ENCODE measurements at places on chromosomes 12 and 14. TPM values are rescaled to one million over a fixed set of nuclear protein-coding genes. Genes with fewer than 3 reads are reported as not detected.

TNS2 gene
- 99.1 TPM for total RNA-seq

LIN7A gene
- total RNA-seq, result 12.8 TPM

TTC9 gene
- 5.0 TPM for total RNA-seq

CEP128 gene
- total RNA-seq, result 7.4 TPM

POTEG gene
- total RNA-seq, result not detected

GXYLT1 gene
- total RNA-seq, result 11.7 TPM

SLC7A8 gene
- total RNA-seq, result 30.4 TPM

GALNT8 gene
- 0.33 TPM for total RNA-seq

Data from upper lobe of left lung (tissue), 6 donors.